Fibroblast of gingiva (primary cell): ENCODE measurements at places on chromosomes 7 and 10.

- no peak for DNase-seq
Measured at GRCh38 chr10:125692196-125692595, 9.2 kb upstream of the TEX36 start.

GRCh38 chr7:727806-728460 lies 852 bp upstream of the PRKAR1B start:
- no peak for DNase-seq

- no peak for DNase-seq
Measured at GRCh38 chr7:139722604-139723003, 55.2 kb downstream of the HIPK2 start.

GRCh38 chr10:101481256-101481655 lies 106.8 kb downstream of the POLL start:
- DNase-seq = no peak

GRCh38 chr7:21365866-21366624 lies 61.8 kb upstream of the SP4 start:
- DNase-seq = no peak

DNA sequence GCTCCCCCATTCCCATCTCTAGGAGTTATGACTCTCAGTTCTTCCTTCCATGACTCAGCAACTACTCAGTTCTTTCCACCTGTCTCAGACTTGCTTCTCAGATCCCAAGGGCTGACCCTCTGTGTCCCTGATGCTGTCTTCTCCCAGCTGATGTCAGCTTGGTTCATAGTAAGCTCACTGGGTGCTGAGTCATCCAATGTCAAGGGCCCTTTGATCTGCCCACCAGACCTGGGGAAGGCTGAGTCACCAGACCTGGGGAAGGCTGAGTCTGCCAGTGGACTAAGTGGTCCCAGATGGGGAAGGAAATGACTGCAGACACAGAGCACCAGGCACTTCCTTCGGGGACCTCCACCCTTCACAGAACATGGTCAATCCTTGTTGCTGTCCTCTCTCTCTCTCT lies 76.1 kb upstream of the ZEB1 start:
- DNase-seq = peak; percentile 81

DNA sequence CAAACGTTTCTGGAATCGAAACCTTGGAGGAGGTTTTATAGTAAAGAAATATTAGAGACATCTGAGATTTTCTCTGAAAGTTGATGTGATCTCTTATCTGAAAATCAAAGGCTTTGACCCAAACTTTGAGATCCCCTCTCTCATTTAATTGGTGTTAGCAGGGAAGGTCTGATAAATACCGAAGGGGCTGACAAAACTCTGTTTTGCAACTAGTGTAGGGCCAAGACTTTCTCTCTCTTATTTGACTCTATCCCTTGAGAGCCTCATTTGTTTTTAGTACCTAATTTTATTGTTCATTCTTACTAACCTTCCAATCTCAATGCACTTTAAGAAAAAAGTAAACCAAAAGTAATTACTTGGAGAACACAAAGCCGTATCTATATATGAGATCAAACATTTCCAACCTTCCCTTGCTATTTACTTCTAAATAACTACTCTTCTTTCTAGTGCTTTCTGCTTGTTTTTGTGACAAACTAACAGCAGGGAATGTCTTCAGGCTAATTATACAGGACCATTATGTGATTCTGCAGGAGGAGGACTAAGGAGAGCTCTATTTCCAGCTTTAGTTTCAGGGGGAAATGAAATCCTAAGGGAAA lies 33.4 kb upstream of the NPVF start:
- DNase-seq = no peak

- DNase-seq = no peak
Measured at GRCh38 chr7:83439026-83439425, 209.9 kb downstream of the SEMA3E start.

GRCh38 chr7:143287339-143287934 lies 714 bp upstream of the CASP2 start:
- no peak for DNase-seq
